Thyroid gland (tissue), 4 donors: ENCODE measurements at places on chromosomes 11 and 22. TPM values are rescaled to one million over a fixed set of nuclear protein-coding genes. Genes with fewer than 3 reads are reported as not detected.
A peak's percentile ranks its signal among the peaks of the same experiment; 100 is the strongest.

SCGB1D2 gene
- total RNA-seq, result not detected

RAG2 gene
- total RNA-seq, result 0.20 TPM

NPTXR gene
- 8.7 TPM for total RNA-seq

LYVE1 gene
- 98.1 TPM for total RNA-seq

ZNF74 gene
- total RNA-seq, result 15.0 TPM

OR2AT4 gene
- total RNA-seq, result not detected

DNA sequence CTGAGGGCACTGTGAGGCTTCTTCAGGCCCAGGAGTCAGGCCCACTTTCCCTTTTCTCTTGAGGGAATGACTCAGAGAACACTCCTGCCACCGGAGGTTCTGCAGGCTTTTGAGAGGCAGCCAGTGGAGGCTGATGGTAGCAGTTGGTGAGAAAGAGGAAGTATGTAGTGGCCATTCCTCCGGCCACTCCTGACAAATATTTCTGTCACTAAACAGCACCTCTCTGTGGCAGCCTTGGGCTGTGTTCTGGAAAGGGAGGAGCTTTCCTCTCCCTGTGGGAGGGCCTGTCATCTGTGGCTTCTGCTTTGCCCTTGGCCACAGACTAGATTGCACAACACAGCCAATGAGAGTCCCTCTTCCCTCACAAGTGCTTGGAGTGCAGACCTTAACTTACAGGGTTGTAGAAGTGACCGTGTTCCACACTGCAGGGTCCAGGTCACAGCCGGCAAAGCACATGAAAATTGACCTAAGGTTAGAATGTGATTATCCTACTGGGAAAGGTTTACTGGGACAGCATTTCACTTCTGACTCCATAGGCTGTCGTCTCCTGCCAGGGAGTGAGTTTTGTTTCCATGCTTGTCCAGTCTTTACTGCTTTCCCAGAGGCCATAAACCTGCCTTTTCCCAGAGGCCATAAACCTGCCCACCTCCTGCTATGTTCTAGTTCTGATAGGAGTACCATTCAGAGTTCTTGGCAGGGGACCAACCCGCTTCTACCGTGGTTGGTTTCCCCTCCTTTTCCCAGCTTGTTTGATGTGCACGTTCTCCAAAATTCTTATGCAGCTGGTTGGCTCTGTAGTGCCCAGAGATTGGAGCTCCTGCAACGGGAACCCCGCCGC lies 33.3 kb downstream of the MARK2 start:
- peak; percentile 91 for DNase-seq

- no peak for DNase-seq
Measured at GRCh38 chr11:11477695-11478420, 124.8 kb upstream of the CSNK2A3 start.

- no peak for DNase-seq
Measured at GRCh38 chr11:69051381-69052342, 2.9 kb downstream of the TPCN2 start.

GRCh38 chr11:74839446-74839845 lies 90.8 kb downstream of the RNF169 start:
- DNase-seq, result no peak

DNA sequence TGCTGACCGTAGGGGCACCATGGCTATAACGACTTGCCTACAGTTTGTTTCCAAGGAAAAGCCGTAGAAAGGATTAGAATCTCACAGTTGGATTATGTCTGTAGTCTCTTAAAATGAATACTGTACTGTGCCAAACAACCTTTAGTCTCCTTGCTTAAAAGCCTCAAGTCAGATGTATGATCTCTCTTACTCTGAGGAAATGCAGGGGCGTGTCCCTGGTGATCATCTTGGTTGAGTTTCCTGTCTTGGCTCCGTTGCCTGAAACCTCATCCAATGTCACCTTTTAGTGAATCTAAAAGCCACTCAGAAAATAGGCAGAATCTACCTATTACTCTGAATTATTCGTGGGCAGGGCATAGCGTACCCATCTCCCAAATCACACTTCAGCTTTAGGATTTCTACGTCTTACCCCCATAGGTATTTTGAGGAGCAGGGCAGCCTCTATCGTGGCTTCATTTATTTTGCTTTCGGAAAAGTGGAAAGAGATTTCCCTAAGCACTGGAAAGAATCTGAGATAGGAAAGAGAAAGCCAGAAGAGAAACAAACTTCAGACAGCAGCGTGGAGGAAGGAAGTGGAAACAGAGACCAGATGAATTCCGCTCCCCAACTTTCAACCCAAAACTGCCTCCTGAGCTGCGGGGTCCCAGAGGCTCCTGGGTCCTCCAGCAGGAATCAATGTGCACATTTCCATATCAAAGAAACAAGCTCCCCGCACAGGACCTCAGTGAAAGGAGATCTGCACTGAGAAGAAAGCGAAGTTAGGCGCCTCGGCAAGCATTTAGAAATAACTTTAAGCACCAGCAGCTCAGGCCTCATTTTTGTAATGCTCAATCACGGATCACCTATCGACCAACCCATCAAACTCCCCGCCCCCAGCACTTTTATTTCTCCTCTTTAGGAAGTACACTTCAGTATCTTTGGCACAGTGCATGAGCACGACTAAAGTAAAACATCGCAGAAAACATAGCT lies 245.8 kb downstream of the ETS1 start:
- peak; percentile 40 for DNase-seq

- no peak for DNase-seq
Measured at GRCh38 chr22:39663751-39664150, 93.2 kb downstream of the CACNA1I start.

DNA sequence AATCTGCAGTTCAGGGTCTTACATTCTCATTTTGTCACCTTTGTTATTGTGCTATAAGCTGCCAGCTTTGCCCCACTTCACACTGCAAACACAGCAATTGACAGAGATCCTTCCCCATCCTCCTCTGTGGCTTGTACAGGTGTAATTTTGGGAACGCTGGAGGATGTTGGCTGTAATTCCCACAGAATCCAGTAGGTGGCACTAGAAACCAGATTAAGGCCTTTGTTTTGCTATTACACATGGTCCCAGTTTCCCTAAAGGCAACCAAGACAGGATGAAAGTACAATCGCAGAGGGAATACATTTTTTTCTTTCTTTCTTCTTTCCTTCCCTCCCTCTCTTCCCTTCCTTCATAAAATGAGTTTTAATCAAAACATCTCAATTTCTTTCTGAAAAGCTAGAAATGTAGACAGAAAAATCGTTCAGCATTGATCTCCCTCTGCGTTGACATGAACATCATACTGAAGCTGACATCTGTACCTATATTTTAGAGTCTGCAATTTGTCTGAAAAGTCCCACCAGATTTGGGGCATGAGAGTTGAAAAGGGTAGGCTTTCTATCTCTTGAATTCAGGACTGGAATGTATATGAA lies 21.3 kb upstream of the NELL1 start:
- peak; percentile 14 for DNase-seq

DNA sequence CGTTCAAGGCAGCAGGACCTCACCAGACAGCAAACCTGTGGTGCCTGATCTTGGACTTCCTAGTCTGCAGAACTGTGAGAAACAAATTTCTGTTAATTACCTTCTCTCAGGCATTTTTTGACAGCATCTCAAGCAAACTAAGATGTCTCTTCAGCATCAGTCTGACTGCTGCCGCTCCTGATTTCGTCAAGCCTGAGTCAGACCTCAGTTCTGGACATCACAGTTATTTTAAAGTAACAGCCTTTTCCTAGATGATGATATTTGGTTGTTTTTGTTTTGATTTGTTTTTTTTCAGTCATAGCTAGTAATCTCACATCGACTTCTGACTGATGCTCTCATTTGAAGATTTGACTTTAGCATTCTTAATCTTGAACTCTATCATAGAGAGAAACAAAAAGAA lies 71.9 kb downstream of the BLID start:
- DNase-seq, result no peak

DNA sequence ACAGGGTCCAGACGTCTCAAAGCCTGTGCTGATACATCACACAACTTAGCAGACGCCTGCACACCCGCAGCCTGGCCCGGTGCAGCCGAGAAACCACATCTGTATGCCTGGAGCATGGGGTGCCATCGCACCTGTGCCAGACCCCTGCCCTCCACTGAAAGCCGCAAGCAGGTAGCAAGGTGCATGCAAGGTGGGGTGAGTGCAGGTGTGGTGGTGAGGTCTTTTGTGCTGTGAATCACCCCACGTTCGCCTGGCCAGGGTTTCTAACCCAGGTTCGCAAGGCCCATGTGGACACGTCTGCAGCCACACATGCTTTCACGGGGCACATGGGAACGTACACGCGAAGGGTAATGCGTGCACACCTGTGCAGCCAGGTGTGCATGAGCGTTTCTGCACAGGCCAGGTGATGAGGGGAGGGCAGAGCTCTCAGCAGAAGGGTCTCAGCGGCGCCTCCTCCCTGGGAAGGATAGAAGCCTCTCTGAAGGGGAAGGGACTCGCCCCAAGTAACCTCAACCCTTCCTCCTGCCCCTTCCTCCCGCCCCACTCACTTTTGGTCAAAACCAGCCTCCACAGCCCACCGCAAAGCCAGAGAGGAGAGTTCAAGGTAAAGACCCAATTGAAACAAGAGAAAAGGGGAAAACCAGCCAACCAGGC lies 19.5 kb downstream of the CBX7 start:
- DNase-seq, result no peak

DNA sequence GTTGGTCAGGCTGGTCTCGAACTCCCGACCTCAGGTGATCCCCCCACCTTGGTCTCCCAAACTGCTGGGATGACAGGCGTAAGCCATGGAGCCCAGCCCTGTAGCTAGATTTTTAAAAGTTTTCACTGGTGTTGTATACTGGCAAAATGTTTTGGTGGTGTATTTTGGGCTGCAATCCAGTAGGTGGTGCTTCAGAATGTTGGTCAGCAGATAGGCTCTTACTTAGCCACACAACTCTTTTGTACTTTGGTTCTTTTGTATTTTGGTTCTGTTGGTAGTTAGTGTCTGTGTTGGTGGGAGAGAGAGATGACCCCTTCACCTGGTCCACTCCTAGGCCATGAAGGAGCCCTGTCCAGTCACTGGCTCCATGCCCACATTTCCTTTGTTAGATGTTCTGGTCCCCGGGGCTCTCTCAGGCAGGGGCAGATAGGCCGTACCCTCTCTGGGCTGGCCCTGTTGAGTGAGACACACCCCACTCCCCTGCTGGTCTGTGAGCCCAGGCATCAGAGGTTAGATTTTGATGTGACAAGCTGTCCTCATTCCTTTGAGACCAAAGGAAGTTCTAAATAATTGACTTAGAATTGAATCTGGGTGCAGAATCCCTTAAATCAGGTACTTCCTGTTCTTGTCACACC lies 123.8 kb downstream of the DDX10 start:
- no peak for DNase-seq
